ENCODE measurements at places on chromosomes 1 and 21.

GRCh38 chr1:143661418-143662101 lies 310.2 kb downstream of the FAM72C start:
- DNase-seq, result no peak

DNA sequence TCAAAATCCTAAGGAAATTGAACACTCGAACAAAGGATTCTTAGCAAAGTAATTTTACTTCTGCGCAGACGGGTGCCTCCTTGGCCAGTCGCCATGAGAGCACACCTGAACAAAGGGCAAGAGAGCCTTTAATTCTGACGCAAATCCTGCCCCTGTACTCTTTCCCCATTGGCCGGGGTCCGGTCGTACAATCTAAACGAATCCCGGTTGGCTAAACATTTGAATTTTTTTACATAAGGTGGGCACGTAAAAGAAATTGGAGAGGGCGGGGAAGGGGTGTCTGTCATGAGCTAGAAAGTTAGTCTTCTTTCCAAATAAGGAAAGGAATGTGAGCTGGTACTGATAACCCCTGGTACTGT lies 8.2 kb upstream of the IL22RA1 start:
- DNase-seq, result no peak

DNA sequence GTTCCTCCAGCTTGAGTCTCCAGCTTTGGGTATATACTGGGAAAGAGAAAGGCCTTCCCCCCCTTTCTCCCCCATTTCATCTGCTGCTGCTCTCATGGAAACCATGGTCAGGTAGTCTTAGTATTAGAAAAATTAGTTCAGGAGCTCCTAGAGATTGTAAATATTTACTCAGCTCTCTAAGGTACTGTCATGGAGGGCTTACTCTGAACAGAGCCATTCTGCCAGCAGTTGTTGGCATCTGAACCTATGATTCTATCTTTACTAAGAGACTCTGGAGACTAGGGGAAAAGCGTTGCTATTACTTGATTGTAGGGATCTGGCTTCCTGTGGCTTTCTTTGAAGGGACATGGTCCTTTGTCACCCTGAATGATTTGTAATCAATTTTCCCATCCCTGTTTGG lies 6.1 kb downstream of the INTS3 start:
- DNase-seq, result no peak

- DNase-seq, result peak; percentile 46
These were observed 42.9 kb upstream of the CD53 start for GRCh38 chr1:110829955-110830553.

DNA sequence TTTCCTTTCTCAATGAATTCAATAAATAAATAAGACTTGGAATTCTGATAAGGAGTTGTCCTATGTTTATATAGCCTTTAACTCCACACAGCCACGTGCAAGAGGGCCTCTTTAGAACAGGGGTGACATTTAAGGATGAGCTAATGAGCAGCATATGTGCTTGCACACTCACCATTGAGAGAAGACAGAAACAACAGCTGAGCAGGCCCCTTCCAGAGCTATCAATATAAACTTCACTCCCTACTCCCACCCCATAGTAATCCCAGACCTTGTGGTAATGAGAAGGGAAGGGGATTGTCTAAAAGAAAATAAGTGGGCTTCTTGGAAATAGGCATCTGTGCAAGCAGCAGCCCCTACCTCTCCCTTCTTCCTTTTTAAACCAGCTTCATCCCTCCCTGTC lies 176.0 kb downstream of the SEC16B start:
- DNase-seq, result no peak

DNA sequence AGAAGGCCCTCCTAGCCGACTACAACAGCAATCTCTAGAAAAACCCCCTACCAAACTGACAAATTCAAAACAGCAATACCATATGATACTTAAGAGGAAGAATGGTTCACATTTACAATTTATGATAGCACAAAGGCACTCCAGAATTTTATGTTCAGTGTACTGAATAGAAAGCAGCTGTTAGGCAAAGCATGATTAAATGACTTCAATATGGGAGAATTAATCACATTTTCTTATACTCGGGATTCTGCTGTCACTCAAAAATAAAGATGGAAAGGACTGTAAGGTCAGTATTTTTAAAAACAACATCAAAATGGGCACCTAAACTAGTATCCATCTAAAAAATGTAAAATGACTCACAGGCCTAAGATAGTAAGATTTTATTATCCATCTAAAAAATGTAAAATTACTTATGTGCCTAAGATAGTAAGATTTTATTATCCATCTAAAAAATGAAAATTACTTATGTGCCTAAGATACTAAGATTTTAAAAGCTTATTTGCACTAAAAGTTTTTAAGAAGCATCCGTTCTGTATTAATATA lies 198.5 kb downstream of the SMYD3 start:
- DNase-seq, result no peak

GRCh38 chr1:61097317-61097716 lies 15.0 kb downstream of the NFIA start:
- DNase-seq, result no peak

- DNase-seq, result no peak
These were observed 60.6 kb downstream of the SCCPDH start for GRCh38 chr1:246784621-246785493.

- no peak for DNase-seq
These were observed 228.7 kb downstream of the C1orf94 start for GRCh38 chr1:34405266-34405959.

DNA sequence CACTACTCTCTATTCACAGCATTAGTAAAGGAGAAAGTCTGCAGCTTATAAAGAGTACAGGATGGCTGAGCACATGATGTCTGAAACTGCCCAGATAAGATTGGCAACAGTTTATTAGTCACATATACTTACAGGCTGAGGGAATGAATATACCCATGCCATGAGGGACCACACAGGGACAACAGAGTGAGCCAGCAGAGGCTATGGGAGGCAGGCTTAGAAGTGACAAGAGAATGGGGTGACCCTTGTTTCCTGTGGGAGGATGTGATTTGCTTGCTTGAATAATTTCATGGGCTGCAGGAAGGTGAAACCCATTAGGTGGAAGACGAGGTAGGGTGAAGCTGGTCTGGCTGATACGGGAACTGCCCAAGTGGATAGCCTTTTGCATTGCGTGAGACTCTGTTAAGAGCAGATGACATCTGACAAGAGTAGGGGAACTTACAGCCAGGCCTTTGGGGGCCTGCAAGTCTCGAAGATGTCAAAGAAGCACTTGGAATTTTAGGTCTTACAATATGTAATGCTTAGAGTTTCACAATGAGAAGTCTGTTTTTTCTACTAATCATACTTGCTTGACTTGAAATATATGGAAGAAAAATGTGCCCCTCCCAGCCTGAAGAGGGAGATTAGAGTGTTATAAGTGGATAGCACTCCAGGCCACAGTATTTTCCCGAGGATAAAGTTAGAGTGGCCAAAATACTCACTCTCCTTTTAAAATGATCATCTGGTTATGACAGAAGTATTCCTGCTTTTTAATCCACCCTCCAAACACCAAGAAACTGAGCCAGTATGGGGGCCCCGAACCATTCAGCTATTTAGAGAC lies 34.6 kb upstream of the TNFSF4 start:
- no peak for DNase-seq

GRCh38 chr1:53567851-53568250 lies 108.7 kb downstream of the DMRTB1 start:
- no peak for DNase-seq

DNA sequence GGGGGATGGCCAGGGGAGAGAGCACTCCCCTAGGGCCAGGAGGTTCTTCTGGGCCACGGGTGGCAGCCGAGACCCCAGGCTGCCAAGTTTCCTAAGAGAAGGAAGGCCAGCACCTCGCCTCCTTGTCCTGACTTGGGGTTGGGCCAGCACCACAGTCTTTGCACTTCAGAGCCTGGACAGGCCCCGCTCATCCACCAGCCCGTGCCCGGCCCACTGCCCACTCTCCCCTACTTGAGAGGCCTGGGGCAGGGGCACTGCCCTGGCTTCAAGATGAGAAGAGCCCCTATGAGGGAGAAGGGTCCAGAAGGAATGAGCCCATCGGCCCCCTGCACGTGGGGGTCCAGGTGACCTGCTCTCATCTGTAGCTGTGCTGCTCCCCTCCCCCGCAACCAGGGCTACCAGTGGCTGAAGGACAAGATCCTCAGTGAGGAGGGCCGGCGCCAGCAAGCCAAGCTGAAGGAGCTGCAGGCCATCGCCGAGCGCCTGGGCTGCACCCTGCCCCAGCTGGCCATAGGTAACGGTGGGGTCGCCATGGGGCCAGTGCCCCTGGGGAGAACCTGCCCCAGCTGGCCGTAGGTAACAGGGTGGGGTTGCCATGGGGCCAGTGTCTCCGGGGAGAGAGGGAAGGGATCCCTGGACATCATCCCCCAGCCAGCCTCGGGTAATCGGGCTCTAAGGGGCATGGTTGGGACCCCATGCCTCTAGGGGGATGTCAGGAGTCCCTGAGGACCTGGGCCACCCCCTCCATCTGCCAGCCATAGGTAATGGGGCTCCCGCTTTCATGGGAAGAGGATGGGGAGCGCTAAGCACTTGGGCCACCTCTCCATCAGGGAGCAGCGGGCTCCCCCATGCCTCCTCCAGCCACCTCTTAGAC lies 50.8 kb downstream of the KCNAB2 start:
- DNase-seq, result no peak

- no peak for DNase-seq
These were observed 11.8 kb upstream of the INPP5B start for GRCh38 chr1:37958690-37959089.

DNA sequence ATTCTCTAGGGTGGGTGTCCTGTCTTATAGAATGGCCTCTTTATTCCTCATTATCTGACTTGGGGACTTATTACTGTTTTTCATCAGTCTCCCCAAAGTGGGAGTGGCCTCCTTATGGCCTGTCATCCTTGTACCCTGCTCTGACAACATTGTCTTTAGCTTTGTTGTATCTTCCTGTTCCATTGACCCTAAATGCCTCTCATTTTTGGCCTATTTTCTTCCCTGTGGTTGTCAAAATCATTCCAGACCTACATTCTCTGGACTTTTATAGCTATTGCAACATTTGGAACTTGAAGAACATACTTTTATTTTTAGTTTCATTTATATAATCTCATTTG lies 9.7 kb downstream of the SFT2D2 start:
- no peak for DNase-seq

- DNase-seq, result peak; percentile 10
These were observed 11.9 kb upstream of the NIBAN1 start for GRCh38 chr1:184986250-184986649.

DNA sequence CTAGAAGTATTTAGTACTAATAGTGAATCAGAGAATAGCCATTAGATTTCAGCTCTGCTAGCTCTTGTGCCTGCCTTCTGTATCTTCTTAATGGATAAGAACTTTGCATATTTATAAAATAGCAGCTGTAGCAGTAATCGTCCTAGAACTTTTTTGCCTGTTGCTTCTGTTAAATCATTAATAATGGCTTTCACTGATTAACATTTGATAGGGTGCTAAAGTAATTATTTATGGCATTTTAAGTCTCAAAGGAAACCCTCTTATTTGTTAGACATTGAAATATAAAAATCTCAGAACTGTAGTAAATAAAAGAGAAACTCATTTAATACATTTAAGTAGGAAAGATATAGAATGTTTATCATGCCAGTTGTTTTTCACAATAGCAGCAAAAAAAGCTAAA lies 27.0 kb downstream of the SPEN start:
- no peak for DNase-seq

DNA sequence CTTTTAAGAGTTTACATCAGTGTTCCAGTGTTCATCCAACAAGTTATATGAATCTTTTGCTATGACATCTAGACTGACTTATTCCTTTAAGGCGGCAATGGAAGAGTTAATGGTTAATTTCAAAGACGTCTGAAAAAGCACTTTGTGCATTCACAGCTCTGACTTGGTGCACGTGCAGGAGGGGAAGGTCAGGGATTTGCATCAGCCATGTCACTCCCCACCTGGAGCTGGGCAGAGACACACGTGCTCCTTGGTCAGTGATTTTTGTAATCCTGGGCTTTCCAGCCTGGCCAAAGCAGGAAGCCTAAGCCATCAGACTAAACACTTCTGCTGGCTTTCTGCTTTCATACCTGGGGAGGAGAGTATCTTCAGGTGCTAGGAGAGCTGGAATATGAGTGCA lies 96.3 kb downstream of the ST3GAL3 start:
- no peak for DNase-seq

DNA sequence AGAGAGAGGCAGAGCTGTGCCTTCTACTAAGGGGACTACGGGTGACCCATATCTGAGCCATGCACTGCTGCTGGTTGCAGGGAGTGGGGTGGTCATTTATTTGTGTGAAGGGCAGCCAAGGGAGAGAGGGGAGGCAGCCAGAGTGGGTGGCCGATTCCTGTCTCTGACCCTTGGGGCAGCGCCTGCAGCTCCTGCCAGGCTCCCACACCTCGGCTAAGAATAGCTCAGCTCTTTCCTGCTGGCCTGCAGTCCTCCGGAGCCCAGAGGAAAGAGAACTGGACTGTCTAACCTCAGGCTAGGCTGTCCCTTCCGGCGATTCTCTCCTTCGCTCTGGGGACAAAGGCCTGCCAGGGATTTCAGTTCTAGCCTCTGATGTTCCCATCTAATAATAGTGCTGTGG lies 11.6 kb upstream of the CD34 start:
- no peak for DNase-seq

- DNase-seq, result peak; percentile 65
These were observed 157.2 kb upstream of the TMEM51 start for GRCh38 chr1:14996133-14997050.

DNA sequence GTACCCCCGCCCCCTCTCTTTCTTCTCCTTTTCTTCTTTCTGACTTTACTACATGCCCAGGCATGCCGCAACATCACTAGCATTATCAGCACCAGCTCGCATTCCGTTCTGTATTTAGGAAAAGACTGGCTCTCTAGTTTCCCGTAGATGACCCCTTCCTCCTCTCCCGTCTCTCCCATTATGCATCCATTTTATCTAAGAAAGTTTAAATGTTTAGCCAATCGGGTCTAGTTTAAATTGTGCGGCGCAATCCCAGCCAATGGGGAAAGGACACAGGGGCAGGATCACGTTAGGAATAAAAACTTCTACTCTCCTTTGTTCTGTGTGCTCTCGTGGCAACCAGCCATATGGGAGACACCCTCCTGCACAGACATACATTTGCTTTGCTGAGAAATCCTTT lies 2.3 kb upstream of the KRTAP10-7 start:
- DNase-seq, result no peak

GRCh38 chr1:8031176-8031785 lies 5.2 kb upstream of the ERRFI1 start:
- DNase-seq, result peak; percentile 72

DNA sequence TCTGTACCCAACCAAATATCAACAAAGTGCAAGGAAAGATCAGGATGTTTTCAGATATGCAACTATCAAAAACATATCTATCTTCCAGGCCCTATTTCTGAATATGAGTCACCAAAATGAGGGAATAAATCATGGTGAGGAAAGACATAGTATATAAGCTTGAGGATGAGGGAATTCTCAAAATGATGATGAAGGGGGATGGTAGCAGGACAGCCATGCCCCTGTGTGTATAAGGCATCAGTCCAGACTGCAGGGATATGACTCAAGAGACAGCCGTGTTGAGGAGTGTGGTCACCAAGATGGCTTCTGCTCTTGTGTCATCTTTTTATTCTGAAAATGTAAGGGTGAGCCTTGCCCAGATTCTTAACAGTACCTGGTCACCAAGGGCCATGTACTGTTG lies 4.4 kb upstream of the WDR64 start:
- no peak for DNase-seq

GRCh38 chr21:36929622-36930021 lies 36.8 kb downstream of the HLCS start:
- no peak for DNase-seq

GRCh38 chr21:44903050-44903685 lies 17.5 kb downstream of the ITGB2 start:
- DNase-seq, result no peak

GRCh38 chr21:42233067-42233961 lies 14.4 kb downstream of the ABCG1 start:
- DNase-seq, result peak; percentile 86

GRCh38 chr1:146036241-146036964 lies 14.9 kb upstream of the HJV start:
- DNase-seq, result peak; percentile 62

All from suppressor macrophage treated with lipopolysaccharide for 4 hours (primary cell).